ENCODE measurements at places on chromosomes 5 and 9.

DNA sequence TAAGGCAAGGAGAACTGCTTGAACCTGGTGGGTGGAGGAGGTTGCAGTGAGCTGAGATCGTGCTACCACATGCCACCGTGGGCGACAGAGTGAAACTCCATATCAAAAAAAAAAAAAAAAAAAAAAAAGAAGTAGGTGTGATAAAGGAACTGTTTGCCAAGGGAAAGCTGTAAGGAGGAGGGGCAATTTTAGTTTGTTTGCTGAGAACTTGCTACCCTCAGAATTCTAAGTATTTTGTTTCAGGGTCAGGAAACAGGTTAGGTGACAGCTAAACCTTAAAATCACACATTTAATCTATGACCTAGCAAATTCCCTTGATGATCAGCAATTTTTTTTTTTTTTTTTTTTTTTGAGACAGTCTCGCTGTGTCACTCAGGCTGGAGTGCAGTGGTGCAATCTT lies 7.2 kb upstream of the ARRDC3 start:
- DNase-seq = no peak

GRCh38 chr5:123099514-123100151 lies 10.6 kb downstream of the PRDM6 start:
- DNase-seq = no peak

DNA sequence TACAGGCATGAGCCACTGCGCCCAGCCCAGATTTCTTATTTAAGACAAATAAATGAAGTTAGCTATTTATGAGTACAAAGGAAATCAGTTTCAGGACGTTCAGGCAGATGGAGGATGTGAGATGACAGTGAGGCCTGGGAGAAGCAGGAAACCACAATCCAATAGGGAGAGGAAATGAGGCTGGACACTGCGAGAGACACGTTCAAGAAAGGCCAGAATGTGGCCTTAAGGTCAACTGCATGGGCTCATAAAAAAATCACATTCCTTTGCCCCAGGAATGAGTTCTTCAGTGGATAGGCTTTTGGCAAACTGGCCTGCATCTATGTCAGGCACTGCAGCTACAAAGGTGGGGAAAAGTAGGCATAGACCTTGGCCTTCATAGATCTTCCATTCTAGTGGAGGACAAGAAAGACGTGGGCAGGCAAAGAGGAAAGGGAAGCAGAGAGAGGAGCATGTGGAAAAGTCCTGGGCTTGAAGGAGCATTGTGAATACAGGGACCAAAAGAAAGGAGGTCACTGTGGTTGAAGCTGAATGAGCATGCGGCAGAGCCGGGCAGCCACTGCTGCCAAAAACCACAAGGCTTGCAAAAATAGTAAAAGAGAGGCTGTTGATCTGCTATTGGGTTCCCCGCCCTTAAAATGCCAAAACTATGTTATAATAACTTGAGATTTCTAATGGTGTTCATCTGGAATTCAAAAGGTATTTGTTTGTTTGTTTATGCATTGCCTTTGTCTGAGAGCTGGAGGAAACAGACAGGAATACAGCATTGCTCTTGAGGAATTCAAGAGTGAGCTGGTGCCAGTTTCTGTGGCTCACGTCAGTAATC lies 133.0 kb downstream of the GNA14 start:
- DNase-seq = peak; percentile 28

DNA sequence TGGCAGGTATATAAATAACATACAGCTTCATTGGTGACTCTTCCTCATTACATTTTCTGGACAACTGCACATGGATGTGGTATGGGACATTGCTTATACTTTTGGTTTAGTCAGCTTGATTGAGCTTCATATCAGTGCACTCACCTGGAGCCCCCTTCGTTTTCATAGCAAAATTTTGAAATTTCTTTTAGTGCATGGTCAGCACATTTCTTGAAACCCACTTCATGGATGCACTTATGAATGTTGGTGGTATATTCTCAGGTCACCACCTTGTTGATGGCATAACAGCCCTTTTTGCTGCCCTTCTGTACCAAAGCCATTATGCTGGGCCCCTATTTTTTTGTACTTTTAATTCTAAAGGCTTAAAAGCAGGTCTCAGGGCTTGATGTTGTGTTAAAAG lies 16.7 kb upstream of the LRRC70 start:
- no peak for DNase-seq

GRCh38 chr9:116692616-116693015 lies 5.5 kb downstream of the TRIM32 start:
- DNase-seq = no peak

DNA sequence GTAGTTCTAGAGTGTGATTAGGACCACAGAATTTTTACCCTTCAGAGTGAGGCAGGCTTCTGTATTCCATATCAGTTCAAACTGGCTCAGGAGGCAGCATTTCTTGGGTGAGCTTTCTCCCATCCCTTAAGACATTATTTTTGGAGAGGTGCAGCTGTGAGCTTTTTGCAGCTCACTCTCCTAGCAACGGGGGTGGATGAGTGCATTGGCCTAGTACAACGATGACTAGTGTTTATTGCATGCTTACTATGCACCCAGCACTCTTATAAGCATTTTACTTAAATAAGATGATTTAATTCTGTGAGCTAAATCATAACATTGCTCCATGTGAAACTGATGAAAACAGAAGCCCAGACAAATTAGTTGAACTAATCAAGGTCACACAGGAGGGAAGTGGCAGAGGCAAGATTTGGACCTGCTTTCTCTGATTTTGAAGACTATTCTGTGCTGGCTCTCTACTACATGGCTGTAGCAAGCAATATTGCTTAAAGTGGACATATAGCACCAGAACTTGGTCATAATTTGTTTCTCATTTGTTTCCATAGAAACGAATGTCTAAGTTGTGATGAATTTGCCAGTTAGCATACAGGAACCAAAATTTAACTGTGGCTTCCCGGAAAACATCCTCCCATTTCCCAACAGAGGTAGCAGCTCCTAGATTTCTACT lies 372.1 kb upstream of the RIOK2 start:
- no peak for DNase-seq

- no peak for DNase-seq
Measured at GRCh38 chr9:132669319-132669697, 475 bp downstream of the DDX31 start.

- no peak for DNase-seq
Measured at GRCh38 chr9:37952731-37953130, 48.8 kb upstream of the SLC25A51 start.
